ENCODE measurements at places on chromosomes 2 and 18.

GRCh38 chr2:152609154-152609553 lies 108.1 kb downstream of the PRPF40A start:
- DNase-seq, result no peak

DNA sequence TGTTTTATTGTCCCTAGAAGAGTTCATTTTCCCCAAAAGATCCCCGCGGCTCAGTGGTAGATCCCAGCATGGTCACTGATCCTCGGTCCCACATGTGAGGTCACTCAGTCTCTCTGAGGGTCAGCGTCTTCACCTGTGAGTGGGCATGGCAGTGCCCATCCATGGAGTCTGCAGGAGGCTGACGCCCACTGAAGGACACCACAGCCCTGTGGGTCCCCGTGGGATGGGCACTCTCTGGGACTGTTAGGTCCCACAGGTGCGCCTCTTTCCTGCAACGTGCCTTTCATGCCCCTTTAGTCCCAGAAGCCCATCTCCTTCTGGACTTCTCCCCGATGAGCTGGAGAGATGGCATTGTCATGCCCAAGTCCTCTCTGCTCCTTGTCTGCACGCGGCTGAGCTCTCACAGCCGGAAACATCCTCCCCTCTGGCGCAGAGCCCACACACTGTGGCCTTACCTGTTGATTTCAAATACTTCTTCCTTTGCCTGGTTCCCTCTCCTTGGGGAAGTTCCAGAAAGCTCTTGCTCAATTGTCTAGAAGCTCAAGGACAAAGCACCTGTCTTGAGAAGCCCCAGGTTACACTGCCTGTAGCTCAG lies 75.9 kb downstream of the PTGR3 start:
- DNase-seq, result no peak

- DNase-seq, result no peak
Measured at GRCh38 chr2:25757906-25758305, 84.5 kb upstream of the DTNB start.

DNA sequence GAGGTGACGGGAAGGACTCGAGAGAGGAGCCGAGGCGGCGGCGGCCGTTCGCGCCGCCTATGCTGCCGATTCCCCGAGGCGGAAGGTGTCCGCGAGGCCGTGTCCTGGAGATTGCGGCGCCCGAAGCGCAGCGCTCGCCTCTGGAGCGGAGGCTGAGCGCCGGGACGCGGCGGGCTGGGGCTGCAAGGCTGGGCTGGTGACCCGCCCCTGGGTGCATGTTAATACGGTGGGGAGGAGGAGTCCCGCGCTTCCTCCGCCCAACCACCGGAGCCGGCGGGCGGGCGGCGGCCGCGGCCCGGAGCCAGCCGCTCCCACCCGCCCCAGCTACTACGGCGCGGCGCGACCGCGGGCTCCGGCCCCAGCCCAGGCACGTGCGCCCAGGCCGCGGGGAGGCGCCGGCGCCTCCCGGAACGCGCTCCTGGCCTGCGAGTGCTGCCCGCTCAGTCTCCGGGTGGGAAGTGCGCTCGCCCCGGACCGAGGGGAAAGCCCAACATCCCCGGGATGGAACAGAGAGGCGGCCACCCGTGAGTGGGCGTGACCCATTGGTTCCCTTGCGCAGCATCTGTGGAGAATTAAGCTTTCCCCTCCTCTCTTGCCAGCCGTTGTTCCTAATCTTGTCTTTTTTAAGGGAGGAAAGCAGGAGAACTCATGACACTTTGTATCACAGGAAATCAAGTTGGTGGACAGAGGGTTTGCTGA lies at the start of gene DLGAP1:
TSS of gene DLGAP1 (minus strand) at position 195 of the 699 bp plus-strand sequence.
- DNase-seq, result peak; percentile 57

GRCh38 chr2:150522269-150522668 lies 34.8 kb upstream of the RND3 start:
- DNase-seq, result no peak

DNA sequence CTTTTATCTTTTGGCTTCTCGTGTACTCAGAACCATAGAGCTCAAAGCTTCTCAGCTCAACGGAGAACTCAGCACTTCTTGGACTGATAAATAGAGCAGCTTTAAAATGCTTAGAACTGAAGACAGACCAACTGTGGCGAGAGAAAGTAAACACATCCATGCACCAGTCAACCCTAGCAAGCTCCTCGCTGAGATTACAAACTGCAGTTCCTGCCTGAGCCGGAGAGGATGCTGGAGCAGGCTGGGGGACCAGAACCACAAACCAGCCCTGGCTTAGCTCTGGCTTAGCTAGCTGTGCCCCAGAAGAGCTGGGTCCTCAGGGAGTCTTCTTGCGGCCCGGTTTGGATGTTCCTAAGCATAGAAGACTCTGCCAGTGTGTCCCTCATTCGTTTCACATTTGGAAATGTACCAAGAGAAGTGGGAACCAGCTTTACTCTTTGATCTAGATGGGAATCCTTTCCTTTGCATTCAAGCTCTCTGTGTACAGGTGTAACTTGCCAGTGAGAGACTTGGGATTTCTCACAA lies 5.6 kb downstream of the PAX8 start:
- no peak for DNase-seq

- DNase-seq, result no peak
Measured at GRCh38 chr2:177880285-177880684, 192.3 kb downstream of the PDE11A start.

DNA sequence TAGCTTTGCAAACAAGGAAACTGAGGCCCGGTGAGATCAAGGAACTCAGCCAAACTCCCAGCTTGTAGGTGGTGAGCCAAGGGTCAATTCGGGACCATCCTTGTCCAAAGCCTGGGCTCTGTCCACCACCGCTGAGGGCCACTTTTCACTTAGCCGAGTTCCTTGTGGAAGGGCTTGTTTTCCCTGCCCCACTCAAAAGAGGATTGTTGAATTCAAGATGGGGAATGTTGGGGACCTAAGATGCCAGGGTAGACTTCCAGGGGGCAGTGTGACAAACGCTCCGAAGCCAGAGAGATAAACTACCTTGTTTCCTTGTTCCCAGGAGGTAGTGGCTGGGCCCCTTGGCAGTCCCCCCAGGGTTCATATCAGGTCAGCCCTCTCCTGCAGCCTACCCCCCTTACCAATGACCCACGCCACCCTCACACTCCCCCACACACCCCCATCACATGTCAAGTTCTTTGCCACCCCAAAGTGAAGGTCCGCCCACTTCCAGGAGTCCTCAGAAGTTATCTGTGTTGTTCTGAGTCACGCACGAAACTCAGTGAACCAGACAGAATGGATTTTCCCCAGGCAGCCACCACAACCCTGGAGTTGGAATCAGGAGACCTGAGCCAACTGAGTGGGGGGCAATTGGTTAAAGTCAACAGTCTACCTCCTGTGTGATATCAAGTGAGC lies 10.3 kb upstream of the ATOH8 start:
- no peak for DNase-seq

DNA sequence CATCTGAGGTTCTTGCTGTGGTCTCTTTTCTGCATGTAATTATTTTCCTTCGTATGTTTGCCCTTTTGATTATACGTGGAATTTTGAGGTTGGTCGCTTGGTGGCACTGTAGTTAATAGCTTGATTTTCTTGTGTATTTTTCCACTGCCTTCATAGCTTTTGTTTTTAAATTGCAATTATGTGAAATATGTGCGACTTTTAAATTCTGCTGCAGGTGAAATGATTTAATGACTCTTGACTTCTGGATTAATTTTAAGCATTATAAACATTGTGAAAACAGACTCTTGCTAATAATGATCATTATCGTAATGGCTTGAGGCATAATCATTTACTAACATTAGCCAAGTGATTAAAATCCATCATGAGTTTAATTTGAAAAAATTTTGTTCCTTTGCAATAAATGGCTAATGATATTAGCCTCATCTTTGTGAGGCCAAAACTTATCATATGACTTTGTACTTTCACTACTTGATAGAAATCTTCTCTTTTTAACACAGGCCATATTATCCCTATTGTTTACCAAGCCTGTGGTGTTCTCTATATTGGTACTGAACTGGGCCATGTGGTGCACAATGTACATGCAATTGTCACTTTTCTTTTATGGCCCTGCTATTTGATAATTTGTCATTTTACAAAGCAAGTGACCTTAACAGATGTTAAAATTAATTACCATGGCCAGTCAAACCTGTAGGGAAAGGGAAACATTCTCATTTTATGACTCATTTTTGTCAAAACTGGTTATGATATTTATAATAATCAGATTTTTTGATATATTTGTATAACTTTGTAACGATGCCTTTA lies 62.8 kb upstream of the NEUROD1 start:
- no peak for DNase-seq

GRCh38 chr18:63511285-63511684 lies 30.9 kb upstream of the SERPINB12 start:
- peak; percentile 47 for DNase-seq

- DNase-seq, result no peak
Measured at GRCh38 chr2:64273524-64274398, 129.5 kb upstream of the PELI1 start.

DNA sequence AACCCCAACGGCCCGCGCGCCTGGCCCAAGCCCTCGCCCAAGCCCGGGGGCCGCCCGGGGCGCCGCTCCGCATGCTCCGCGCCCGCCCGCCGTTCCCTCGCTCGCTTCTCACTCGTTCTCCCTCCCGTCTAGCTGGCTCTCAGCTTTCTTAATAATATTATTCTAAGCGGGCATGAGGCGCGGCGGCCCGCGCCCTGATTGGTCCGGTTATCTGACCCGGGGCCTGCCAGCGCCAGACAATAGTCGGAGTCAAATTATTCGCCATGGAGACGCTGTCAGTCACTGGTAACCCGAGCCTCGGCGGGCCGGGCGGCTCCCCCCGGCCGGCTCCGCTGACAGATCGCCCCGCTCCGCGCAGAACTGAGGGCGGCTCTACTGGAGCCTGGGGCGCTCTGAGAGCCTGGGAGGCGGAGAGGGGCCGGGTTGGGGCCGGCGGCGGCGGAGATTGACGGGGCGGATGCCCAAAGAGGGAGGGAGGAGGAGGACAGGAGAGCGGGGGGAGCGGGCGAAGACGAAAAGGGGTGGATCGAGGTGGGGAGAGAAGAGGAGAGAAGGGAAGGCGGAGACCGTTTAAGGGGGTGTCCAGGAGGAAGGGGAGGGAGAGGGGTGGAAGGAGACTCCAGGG lies at the start of gene SIX2:
TSS of gene SIX2 (minus strand) at position 150 of the 625 bp plus-strand sequence. CDS start 342 bp downstream, outside the sequence.
- peak; percentile 93 for DNase-seq

GRCh38 chr2:100470898-100471514 lies 724 bp downstream of the NMS start:
- DNase-seq, result no peak

- no peak for DNase-seq
Measured at GRCh38 chr18:79834834-79835233, 37.1 kb downstream of the KCNG2 start.

Data from NT2/D1 (cell line).